Dorsolateral prefrontal cortex (tissue), 122 donors: ENCODE measurements at places on chromosomes 5 and 9. TPM values are rescaled to one million over a fixed set of nuclear protein-coding genes. Genes with fewer than 3 reads are reported as not detected.

The ACOT12 gene
- total RNA-seq = 1.5 TPM

The RLN1 gene
- 1.0 TPM for total RNA-seq

The CDX1 gene
- not detected for total RNA-seq

The C7 gene
- total RNA-seq = 3.8 TPM
